Keratinocyte (primary cell): ENCODE measurements at places on chromosomes 4 and X. TPM values are rescaled to one million over a fixed set of nuclear protein-coding genes. Genes with fewer than 3 reads are reported as not detected.

- DNase-seq = no peak
These were observed 8.7 kb downstream of the FABP2 start for GRCh38 chr4:119313237-119313636.

- no peak for DNase-seq
These were observed 21.8 kb upstream of the NAP1L5 start for GRCh38 chr4:88719381-88719780.

- DNase-seq = peak; percentile 33
These were observed 5.6 kb upstream of the PCDH7 start for GRCh38 chr4:30714408-30715031.

FAM47B gene
- polyA plus RNA-seq = not detected in 3 replicates
